ENCODE measurements at places on chromosomes 6 and 20.

GRCh38 chr6:9360881-9361280, 925.5 kb upstream of the SLC35B3 start:
- no peak for DNase-seq

- DNase-seq = no peak
Measured at GRCh38 chr20:25600632-25601031, 15.3 kb upstream of the NINL start.

DNA sequence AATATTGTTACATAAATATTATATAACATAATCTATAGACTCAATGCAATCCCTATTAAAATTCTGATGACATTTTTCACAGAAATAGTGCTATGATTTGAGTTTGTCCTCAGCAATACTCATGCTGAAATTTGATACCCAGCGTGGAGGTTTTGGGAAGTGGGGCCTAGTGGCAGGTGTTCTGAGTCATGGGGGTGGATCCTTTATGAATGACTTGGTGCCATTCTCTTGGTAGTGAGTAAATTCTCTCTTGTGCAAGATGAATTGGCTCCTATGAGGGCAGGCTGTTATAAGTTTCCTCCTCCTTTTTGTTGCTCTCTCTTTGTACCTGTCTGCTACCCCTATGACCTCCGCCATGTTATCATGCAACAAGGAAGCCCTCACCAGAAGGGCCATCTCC, 65.8 kb downstream of the SHPRH start:
- no peak for DNase-seq

DNA sequence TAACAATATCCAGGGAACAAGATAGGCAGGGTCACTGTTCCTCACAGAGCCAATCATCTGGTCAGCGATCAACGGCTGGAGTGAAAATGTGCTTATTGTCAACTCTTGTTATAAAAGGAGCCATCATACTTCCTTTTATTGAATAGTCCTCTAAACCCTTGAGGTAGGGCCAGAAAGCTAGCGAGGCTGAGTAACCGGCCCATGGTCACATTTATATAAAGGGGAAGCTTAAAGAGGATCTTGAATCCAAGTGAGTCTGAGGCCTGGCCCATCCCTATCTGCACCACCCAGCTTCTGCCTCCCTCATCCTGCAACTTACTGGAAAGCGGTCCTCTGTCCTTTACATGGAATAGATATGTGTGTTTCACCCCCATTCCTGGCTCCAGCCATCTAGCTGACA, 9.5 kb downstream of the PHACTR3 start:
- no peak for DNase-seq

DNA sequence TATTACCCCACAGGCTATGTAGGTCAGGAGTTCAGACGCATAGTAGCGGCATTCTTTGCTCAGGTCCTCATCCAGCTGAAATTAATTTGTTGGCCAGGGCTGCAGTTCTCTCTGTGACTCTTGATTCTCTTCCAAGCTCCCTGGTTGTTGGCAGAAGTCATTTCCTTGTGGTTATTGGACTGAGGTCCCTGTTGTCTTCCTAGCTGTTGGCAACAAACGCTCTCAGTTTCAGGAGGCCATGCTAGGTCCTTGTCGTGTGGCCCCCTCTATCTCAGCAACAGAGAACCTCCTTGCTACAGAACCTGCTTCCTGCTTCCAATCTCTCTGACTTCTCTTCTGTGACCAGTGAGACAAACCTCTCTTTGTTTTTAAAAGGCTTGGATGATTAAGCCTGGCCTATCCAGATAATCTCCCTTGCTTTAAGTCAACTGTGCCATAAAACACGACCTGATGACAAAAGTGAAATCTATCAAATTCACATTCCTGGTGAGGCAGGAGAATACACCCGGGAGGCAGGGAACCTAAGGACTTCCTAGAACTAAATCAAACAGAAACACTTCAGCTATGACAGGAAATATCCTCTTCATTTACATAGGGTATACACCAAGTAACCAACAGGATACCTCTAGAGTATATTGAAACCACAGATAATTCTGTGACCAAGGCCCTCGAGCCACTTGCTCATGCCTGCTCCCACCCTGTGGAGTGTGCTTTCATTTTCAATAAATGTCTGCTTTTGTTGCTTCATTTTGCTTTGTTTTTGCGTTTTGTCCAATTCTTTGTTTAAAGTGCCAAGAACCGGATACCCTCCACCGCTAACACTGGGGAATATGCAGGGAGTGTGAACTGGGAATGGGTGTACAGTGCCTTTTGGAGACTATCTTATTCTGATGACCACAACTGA, 196.0 kb downstream of the BTBD3 start:
- no peak for DNase-seq

DNA sequence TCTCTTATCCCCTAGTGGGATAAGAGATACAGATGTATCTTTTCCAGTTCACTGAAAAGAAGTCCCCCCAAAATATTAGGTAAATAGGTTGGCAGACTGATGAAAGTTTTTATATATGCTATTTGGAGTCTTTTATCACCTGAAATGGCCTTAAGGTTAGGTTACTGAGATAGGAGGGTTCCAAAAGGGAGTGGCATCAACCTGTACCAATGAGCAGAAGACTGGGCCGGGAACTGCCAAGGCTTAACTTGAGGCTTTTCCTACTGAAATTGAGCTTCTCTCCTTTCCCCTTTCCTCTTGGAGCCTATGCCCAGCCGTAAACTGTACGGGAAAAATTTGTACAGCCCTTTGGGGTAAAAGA, 42.0 kb downstream of the EIF2S2 start:
- DNase-seq = no peak

DNA sequence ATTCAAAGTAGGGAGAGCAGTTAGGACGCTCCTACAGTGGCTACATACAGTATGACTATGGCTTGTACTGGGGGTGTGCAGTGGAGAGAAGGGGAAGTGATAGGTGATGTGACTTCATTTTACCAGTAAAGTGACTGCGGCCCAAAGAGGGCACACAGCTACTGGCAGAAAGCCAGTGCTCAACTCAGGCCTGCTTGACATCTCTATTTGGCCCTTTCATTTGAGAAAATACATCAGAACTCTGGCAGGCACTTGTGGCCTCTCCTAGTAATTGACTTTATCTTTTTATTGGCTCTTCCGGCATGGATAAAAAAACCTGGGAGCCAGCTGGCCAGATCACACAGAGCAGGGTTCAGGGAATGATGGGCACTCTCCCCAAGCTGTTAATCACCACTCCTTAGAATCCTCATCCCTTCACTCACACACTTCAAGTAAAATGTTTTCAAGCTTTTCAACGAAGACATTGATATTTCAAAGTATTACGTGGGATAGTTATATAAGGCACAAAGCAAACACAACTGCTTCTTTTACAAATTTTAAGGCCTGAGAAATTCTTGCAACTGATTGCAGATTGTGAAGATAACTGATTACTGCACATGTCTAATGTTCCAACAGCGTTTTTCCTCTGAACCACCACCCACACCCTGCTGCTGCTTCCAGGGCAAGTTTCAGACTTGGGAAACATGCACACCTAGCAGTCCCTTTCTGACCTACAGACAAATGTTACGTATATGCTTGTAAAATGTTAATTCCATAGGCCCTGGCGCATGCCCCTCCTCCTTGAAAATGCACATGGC, 73.5 kb downstream of the TNFRSF21 start:
- no peak for DNase-seq

- DNase-seq = no peak
Measured at GRCh38 chr6:119346936-119347335, 2.6 kb downstream of the MAN1A1 start.

GRCh38 chr6:116369540-116369939, 1.2 kb upstream of the DSE start:
- DNase-seq = no peak

DNA sequence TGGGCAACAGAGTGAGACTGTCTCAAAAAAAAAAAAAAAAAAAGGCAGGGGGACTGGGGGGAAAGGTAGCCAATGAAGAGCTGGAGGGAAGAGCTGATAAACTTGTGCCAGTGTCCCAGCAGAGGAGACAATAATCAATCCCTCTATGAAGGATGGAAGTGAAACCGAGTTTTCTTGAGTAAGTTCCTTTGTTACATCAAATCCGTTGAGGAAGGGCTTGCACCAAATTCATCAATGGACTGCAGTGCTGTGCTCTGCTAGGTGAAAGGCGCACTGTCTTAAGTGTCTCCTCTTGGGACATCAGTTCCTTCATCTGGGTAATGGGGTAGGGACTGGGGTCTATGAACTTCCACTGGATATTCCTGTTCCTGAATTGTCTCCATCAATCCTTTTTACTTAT, 3.0 kb upstream of the CRIP3 start:
- DNase-seq = no peak

- DNase-seq = no peak
Measured at GRCh38 chr6:133951227-133951626, 1.8 kb upstream of the TBPL1 start.

DNA sequence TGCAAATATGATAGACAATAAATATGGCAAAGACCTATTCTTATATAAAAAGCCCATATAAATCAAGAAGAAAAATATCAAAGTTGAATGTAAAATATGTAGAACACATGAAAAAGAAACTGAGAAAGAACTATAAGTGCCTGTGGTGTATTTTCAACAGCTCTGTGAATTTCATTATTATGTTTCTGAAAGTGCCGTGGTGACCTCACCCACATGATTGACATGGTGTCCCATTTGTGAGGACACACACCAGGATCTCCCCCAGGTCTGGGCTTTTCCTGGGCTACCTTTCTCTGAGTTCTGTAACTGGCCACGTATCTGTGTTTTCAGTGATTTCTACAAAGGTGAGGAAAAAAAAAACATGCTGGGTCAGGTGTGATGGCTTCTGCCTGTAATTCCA, 86.7 kb downstream of the BMP6 start:
- no peak for DNase-seq

Data from NCI-H1436 (cell line).